ENCODE measurements at places on chromosomes 7 and 10.
A peak's percentile ranks its signal among the peaks of the same experiment; 100 is the strongest.

DNA sequence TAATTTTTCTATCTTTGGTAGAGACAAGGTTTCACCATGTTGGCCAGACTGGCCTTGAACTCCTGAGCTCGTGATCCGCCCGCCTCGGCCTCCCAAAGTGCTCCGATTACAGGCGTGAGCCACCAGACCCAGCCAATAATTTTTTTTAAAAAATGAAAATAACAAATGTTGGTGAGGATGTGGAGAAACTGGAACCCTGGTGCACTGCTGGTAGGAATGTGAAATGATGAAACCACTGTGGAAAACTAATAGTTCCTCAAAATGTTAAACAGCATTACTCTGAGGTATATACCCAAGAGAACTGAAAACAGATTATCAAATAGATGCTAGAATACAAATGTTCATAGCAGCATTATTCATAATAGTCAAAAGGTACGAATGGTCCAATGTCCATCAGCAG lies 23.0 kb upstream of the YWHAG start:
- no peak for DNase-seq

GRCh38 chr10:86443069-86443468 lies 76.5 kb upstream of the GRID1 start:
- DNase-seq: no peak

- DNase-seq: no peak
Observed at GRCh38 chr10:122362621-122363020, 11.9 kb upstream of the PLEKHA1 start.

GRCh38 chr7:79652619-79653018 lies 199.2 kb upstream of the MAGI2 start:
- DNase-seq: no peak

DNA sequence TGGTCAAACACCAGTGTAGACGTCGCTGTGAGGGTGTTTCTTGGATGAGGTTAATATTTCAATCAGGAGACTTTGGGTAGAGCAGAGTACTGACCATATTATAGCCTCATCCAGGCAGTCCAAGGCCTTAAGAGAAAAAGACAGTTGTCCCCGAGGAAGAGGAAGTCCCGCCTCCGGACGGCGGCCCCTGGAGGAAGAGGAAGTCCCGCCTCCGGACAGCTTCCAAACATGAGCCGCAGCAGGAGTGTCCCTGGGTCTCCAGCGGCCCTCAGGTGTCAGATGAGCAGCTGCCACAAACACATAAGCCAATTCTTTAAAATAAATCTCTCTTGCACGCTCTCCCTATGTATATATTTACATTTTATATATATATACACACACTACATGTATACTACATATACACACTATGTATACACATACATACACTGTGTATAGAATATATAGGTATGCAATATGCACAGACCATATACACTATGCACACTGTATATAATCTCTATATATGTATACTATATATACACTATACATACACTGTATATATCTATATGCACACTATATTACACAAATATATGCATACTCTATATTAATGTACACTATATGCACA lies 37.5 kb downstream of the PWWP2B start:
- peak; percentile 42 for DNase-seq

GRCh38 chr7:78041423-78041822 lies 242.8 kb downstream of the PHTF2 start:
- DNase-seq: no peak

- DNase-seq: no peak
Observed at GRCh38 chr7:9097565-9098060, 664.2 kb downstream of the NXPH1 start.

- no peak for DNase-seq
Observed at GRCh38 chr7:16421333-16422102, at the start of gene CRPPA. CRPPA (minus strand) TSS chr7:16421538; CDS start chr7:16421322, 216 bp downstream.

GRCh38 chr7:89554209-89554608 lies 600.1 kb upstream of the STEAP1 start:
- no peak for DNase-seq

DNA sequence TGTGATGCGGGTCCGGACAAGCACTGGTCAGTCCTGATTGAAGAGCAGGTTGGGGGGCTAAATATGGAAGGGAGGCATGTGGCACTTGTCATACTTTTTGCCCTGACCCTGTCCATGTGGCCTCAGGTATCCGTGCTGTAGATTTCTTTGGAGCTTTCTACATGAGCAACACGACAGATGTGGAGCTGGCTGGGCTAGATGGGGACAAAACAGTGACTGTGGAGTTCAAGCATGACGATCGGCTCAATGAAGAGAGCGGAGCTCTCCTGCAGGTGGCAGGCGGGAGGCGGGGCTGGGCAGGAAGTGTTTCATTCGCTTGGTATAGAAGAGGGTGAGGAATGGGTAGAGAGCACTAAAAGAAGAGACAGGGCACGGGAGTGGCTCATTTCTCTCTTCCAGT lies 13.0 kb upstream of the CHCHD1 start:
- peak; percentile 42 for DNase-seq

- DNase-seq: no peak
Observed at GRCh38 chr7:132189881-132190280, 386.4 kb downstream of the PLXNA4 start.

- no peak for DNase-seq
Observed at GRCh38 chr10:7942859-7943258, 111.6 kb upstream of the GATA3 start.

- no peak for DNase-seq
Observed at GRCh38 chr10:97891497-97892167, 42.0 kb downstream of the GOLGA7B start.

GRCh38 chr10:101939008-101939648 lies 95.5 kb upstream of the KCNIP2 start:
- DNase-seq: no peak

GRCh38 chr10:61541960-61542359 lies 88.8 kb upstream of the TMEM26 start:
- no peak for DNase-seq

DNA sequence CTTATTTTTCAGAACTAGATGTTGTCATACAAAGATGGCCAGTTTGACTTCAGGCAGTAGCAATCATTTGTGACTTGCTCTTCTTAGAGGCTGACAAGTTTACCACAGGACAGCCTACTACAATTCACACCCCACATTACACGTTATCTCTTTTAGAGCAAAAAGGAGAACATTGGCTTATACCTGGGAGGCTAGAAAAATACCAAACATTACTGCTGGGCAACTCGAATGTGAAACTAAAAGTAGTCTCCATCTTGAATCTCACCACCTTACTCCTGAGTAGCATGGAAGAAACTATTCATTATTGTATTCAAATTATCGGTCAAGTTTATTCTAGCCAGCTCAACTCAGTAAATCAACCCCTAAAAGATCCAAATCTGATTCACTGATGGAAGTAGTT lies 90.7 kb upstream of the TMEM26 start:
- DNase-seq: no peak

DNA sequence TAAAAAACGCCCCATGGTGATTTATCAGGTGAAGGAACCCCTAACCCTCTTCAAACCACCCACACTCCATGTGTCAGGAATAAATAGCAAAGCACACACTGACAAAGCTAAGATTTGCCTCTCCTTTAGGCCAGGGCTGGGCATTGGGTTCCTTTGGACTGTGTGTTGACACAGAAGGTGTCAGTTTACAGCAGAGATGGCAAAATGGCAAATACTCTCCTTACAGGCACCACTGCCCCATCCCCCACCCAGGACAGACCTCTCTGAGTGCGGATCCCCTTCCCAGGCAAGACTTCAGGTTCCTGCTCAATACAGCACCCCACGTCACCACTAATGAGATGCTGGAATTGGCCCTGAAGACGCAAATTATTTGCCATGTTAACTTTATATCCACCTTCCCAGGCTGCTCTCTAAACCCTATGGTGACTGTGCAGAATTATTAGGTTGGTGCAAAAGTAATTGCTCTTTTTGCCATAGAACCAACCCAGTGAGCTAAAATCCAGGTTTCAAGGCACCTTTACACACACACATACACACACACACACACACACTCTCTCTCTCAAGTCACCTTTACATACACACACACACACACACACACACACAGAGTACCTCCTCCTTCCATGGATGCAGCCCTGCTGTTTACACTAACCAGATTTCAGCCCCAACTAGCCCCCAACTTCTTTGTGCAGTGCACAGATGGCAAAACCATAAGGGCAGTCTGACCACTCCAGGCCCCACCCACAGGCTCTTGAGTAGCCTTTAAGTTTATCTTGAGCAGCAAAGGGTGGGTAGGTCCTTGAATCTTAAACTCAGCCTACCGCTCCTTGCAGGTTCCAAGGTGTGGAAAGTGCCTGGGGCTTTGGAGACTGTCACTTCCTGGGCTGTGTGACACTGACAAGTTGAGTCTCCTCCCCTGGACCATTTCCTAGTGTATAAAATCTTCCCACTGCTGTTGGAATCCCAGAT lies 4.0 kb upstream of the ZCCHC24 start:
- no peak for DNase-seq

GRCh38 chr7:375321-375831 lies 85.4 kb downstream of the FOXL3 start:
- DNase-seq: no peak

DNA sequence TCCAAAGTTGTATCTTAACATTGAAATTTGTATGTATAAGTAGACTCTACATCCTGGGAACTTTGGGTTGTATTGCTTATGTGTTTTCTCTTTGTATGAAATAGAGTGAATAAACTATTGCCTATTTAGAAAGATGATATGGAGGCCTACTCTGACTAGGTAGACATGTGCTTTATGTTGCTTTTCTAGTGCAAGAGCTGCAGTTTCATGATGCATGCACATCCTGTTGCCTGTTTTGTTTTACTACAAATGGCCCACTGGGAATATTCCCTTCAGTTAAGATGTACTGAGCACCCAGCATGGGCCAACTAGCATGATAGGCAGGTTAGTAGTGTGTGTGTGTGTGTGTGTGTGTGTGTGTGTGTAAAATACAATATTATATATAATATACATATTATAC lies 282.1 kb upstream of the LRGUK start:
- no peak for DNase-seq

DNA sequence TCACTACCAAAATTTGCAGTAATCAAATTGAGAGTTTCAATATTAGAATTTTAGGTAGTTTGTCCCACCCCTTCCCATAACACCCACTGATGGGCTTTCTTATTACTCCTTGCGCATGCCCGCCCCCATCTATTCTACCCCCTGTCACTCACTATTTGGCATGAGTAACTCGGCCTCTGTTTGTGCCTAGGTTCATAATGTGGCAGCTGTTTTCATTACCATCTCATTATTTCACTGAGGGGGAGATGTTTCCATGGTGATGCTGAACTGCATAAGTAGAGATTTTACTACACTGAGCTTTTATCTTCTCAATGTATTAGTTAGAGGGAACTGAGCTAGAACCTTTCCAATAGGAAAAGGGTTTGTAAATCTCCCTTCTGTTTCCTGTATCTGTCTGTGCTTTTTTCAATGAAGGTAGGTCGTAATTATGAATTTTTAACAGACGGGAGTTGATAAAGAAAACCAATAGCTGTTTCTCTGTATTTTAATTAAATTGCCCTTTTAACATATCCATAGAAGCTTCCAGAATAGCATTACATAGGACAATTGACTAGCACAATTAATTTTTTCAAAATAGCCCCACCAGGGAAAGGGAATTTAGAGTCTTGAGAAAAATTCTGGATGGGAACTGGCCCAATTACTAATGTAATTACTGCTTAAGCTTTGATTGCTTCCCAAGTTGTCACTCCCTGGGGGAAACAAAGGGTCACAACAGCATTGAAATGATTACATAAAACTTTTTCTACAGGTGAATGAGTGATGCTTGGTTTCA lies 33.4 kb downstream of the PRPS1L1 start:
- no peak for DNase-seq

GRCh38 chr10:69512901-69513300 lies 60.3 kb downstream of the NEUROG3 start:
- no peak for DNase-seq

DNA sequence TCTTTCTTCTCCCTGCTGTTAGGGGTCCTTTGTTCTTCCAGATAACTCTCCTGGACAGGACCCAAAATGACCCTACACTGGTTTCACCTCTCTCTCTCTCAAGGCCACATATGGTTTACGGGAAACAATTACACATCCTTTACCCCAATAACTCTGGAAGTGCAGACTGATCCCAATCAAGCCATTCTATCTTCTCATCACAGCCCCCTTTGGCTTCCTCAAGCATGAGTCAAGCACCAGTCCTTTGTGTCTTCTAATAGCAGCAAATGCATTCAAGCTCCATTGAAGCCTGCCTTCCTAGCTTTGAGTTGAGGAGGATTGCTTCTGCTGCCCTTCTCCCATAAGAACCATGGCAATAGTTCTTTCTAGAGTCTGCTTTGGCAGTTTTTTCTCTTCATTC lies 20.2 kb downstream of the C10orf67 start:
- DNase-seq: no peak

DNA sequence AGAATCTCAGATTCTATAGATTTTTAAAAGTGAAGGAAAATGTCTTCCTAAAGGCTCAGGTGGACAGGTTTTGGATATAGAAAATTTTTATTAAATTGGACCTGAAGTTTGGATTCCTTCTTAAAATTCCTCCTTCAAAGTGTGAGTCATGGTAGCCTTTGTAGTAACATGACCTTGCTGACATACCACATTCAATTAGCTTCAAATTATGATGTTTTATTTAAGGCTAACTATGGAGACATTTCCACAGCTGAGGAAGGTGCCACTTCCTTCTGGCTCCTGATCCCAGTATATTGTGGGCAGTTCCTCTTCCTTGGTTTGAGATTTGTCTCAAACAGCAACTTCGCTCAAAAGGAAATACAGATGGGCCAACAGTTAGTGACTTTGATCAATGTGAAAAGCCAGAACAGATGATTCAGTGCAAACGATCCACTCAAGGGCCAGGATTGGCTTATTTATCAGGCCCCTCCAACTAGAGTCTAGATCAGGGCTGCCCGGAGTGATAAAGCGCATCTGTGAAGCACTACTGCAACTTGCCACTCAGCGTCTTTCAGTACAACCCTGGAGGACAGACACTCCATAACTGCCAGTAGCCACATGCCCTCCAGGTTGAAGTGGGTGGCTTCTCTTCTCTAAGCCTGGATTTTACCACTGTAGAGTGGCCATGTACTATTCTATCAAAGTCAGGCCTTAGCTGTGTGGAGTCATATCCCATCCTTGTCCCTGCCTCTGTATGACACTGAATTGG lies 573.5 kb downstream of the KIF20B start:
- no peak for DNase-seq

DNA sequence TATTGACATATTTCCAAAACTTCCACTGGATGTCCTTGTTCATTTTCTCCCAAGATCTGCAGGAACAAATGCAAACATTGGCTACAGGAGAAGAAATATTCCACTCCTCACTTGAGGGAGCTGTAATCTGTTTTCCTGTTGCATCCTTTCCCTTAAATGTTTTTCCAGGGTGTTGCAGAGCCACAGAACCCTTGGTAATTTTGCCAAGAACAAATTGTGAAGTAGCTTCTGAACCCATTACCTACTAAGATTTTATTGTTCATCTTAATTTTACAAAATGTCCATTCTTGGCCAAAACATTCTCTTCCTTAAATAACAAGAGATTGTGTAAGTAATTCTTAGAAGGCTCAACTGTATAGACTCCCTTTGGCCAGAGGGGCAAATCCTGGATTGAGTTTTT lies 177.0 kb downstream of the GNAT3 start:
- DNase-seq: no peak

DNA sequence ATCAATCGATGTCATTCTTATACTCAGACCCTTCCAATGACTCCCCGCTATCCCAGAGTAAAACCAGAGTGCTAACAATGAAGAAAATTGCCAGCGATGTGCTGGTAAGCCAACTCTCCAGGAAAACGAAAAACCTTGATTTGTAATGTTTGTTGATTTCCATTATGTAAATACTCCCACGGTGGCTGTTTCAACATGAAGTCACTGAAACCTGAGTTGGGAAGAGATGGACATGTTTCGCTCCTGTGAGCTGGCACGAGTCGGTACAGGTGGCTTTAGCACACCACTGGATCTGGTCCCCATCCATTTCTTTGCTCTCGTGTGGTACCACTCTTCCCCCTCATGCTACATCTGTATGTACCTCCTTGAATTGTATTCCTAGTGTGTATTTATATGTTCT lies 52.9 kb downstream of the AP3M1 start:
- no peak for DNase-seq
